ENCODE measurements at places on chromosomes 12 and 14.

GRCh38 chr14:34680806-34681479 is 33.5 kb downstream of the CFL2 start:
- DNase-seq: no peak

DNA sequence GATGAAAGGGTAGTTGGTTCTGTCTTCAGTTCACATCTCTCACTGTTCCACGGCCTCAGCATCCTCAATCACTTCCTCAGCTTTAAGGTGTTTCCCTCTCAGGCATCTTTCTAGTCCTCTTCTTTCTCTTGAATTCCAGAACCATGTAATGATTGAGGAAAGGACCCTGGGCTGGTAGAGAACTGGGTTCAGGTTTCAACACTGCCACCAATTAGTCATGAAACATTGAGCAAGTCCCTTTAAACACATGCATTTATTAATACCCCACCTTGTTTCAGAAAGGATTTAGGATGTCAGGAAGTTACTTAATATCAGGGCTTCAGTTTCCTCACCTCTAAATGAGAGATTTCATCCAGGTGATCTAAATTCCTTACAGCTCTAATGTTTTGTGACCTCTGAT is 7.2 kb downstream of the DMAC2L start:
- no peak for DNase-seq

- peak; percentile 60 for DNase-seq
Observed at GRCh38 chr14:85917716-85918115, 387.8 kb downstream of the FLRT2 start.

- no peak for DNase-seq
Observed at GRCh38 chr12:76634133-76634532, 74.6 kb upstream of the OSBPL8 start.

- DNase-seq: no peak
Observed at GRCh38 chr12:19485240-19485639, 45.9 kb downstream of the AEBP2 start.

GRCh38 chr14:53273671-53274072 is 120.5 kb upstream of the DDHD1 start:
- no peak for DNase-seq

DNA sequence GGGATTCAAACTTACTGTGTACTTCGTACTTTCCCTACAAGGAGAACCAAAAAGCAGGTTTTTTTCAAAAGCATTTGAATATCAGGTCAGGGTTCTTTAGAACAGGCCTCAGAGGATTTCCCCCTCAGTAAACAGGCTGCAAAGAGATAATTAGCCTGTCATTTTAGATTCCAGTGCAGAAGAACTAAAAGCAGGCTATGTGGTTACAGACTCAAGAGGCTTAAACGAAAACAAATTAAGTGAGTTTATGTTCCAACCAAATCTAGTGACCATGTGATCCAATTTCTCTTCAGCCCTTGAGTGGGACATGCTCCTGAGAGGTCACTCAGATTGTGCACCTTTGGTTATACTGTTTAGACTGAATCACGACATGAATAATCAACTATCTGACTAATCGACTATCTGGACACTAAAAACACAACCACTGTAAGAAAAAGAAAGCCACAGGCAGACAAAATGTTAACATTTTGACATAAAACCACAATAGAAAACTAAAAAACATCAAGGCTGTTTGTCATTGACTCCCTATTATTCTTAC is 4.5 kb downstream of the TMED8 start:
- no peak for DNase-seq

DNA sequence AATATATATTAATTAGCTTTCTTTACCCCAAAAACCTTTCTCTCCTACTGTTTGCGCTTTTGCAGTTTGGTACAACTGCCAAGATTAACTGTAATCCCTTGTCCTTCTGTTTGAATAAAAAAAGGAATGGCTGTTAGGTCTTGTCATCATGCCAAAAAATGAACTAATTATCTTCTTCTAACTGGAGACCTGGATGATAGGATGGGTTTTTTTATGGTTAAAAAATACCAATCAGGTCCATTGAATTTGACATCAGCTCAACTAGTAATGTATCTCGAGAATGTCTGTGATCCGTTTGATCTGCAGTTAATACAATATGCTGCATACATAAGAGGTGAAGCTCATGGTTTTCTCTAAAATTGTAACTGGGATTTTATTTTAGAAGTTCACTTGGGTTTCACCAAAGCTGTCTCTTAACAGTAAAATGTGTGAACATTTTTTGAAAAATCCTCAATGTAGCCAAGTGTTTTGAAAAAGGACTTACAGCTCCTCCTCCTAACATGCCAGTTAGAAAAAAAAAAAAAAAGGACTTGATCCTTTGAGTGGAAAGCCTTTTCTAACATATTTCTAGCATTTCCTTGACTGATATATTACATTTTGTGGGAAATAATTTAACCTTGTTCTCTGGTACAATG is 96.8 kb downstream of the SRGAP1 start:
- DNase-seq: no peak

DNA sequence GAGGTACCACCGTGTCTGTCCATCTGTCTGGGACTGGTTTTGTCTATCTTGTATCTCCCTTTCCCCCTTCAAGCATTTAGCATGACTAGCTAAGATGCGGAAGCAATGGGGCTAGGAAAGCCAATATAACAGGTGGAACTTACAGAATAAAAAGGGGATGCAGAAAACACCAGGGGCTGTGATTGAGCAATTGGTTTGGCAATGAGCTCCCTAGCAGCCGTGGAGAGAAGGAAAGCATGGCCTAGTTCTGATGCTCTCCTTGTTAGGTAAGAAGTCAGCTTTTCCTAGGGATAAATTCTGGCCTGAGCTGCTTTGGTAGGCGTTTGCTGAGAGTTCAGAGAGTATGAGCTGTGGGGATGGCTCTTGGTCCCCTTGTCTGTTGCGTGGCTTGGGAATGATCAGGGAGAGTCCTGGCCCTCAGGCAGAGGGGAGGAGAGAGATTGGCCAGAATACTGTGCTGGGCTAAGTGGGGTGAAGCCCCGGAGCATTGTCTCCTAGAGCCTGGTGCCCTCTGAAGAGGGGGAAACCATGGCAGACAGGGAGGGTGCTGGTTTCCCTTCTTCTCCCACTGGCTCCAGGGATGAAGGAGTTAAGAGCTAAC is 7.1 kb downstream of the SETD1B start:
- DNase-seq: no peak

DNA sequence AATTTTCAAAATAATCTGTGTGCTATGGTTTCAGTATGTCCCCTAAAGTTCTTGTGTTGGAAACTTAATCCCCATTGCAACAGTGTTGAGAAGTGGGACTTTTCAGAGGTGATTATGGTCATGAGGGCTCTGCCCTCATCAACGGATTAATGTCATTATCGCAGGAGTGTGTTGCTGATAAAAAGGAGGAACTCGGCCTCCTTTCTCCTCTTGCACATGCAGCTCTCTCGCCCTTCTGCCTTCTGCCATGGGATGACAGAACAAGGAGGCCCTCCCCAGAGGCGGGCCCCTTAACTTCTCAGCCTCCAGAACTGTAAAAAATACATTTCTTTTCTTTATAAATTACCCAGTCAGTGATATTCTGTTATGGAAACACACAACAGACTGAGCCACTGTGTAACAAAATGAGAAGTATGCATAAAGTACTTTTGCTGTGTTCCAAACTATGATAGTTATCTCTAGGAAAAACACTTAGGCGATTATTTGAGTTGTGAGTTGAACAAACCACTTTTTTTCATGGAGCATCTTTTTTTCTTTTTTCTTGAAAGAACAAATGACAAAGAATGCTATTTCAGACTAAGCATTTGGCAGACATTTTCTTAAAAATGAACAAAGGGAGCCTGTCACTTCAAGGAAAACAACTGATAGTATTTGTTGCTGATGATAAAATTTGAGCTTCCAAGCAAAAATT is 134.8 kb upstream of the FUT8 start:
- DNase-seq: no peak

GRCh38 chr12:25578411-25579143 is 25.5 kb upstream of the LMNTD1 start:
- DNase-seq: no peak

- DNase-seq: no peak
Observed at GRCh38 chr12:74889563-74890236, 319.9 kb downstream of the KCNC2 start.

- no peak for DNase-seq
Observed at GRCh38 chr14:96351986-96352385, 11.2 kb downstream of the ATG2B start.

GRCh38 chr12:97899956-97900355 is 437.4 kb downstream of the RMST start:
- no peak for DNase-seq

DNA sequence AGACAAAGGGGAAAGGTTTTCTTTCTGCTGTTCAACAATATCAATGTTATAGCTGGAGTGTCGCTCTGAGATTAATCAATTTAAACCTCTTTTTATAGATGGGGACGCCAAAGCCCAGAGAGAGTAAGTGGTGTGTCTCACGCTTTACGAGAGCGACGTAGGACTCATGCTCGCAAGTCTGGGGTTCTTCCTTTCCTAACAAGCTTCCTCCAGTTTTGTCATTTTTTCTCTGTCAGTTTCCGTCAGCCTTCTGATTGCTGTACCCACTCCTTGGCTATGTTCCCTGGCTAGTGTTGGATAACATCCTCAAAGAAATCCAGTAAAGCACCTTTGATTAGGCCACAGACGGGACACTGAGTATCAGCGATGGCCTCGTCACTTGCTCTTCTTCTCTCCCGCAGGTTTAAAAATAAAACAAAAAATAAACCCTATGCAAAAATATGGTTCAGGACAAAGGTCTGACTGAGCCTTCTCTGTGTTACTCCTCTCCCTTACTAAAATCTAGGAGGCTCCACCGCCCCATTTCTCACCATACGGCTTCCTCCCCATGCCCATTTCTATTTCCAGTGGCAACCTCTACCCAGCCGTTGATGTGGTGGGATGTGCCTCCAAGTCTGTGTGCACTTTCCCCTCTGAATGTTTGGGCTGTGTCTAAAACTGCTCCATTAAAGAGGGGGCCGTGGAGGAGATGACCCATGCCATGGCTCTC is 172.7 kb upstream of the PARP11 start:
- DNase-seq: no peak

- no peak for DNase-seq
Observed at GRCh38 chr14:24891987-24892496, 157.9 kb downstream of the STXBP6 start.

- DNase-seq: no peak
Observed at GRCh38 chr14:61472011-61472672, 150.8 kb downstream of the PRKCH start.

DNA sequence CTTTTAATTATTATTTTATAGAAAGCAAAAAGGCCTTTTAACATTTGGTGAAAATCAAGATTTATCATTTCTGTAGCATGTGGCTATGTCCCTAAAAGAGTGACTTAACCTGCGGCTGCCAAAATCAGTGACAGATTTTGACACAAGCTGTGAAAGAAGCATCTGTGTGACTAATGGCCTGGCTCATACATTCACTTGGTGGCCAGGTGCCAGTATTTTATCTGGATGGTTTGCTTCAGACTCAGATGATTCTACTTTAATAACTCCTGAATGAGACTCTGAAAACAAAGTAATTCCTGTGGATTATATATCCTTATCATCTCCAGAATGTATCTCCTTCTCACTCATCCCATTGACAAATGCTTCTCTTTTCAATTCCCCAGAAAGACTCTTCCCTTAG is 103.0 kb downstream of the FSCB start:
- DNase-seq: no peak

- DNase-seq: no peak
Observed at GRCh38 chr14:53896726-53897125, 59.9 kb downstream of the BMP4 start.

- DNase-seq: no peak
Observed at GRCh38 chr12:46671102-46671501, 154.7 kb downstream of the SLC38A4 start.

- no peak for DNase-seq
Observed at GRCh38 chr12:71415336-71416231, 24.0 kb upstream of the LGR5 start.

- no peak for DNase-seq
Observed at GRCh38 chr14:61893371-61893940, 131.2 kb downstream of the SNAPC1 start.

GRCh38 chr12:78470354-78471195 is 394.0 kb upstream of the SYT1 start:
- peak; percentile 10 for DNase-seq

DNA sequence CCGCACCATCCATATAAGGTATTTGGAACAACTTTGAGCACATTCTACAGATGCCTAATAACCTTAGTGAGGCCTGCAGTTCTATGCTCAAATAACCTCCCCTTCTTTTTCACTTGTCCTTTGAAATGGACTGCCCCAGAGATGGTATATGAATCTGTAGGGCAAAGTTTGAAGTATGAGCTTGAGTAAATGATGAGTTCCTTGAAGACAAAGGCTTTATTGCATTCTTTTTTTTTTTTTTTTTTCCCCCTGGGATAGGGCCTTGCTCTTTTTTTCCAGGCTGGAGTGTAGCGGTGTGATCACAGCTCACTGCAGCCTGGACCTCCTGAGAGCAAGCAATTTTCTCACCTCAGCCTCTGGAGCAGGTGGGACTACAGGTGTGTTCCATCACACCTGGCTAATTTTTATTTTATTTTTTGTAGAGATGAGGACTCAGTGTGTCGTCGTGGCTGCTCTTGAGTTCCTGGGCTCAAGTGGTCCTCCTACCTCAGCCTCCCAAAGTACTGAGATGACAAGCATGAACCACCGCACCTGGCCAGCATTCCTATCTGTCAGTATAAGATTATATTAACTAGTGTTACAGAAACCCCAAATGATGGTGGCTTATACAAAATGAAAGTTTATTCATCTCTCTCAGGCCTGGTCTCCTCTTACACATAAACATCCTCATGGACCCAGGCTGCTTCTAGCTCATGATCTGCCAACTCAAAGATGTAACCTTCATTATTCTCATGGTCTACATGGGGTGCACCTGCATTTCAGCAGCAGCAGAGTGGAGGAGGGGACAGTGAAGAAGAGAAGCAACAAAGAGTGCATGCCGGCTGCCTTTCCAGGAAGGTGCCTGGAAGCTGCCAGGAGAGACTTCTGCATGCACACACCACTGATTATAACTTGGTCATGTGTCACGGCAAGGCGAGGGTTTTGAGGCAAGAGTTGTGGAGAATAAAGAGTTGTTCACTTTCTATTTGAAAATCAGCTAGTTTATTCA is 101.4 kb downstream of the DUSP16 start:
- no peak for DNase-seq

GRCh38 chr12:15644700-15645099 is 144.5 kb downstream of the EPS8 start:
- no peak for DNase-seq

GRCh38 chr12:102976609-102977280 is 19.3 kb downstream of the ASCL1 start:
- no peak for DNase-seq

GRCh38 chr14:88476214-88476774 is 78.5 kb downstream of the PTPN21 start:
- DNase-seq: no peak

- no peak for DNase-seq
Observed at GRCh38 chr12:95977764-95978305, 18.3 kb downstream of the HAL start.

Measured in head of caudate nucleus (tissue), 42 donors.